ENCODE measurements at places on chromosomes 16 and 17. TPM values are rescaled to one million over a fixed set of nuclear protein-coding genes. Genes with fewer than 3 reads are reported as not detected.
A peak's percentile ranks its signal among the peaks of the same experiment; 100 is the strongest.

DNA sequence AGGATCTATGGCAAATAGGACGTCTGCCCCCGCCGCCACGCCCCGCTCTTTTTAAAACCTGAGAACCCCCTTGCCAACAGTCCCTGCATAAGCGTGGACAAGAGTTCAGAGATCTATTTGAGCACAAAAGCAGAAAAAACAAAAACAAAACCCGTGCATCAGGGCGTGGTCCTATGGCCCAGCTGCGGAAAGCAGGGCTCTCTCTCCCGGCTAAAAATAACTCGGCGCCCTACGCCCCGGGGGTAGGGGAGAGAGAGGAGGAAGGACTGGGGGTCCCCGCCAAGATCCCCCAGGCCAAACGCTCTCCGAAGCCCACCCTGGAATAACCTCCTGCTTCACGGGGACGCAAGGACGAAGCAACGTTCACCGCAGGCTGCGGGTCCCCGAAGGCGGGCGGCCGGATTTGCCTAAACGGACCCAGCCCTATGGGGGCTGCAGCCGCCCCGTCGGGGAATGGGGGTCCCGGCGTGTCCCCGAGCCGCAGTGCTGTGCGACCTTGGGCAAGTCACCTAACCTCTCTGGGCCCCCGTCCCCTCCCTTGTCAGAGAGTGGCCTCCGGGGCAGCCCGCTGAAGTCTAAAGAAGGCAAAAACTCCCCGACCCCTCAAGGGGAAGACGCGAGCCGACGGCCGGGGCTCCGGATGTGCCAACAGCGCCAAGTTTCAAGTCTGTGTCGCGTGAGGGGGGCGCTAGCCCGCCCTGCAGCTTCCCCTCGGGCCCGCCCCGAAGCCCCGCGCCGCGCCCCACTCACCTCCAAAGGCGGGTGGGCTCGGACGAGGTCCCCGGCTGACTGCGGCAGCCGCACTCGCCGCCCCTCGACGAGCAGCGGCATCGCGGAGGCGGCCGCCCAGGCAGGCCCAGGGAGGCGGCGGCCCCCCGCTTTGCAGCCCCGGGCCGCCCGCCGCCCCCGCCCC lies 477 bp downstream of the NTAN1 start:
- H3K4me3 ChIP-seq, result peak overlapping the region; percentile 92
- H3K27ac ChIP-seq, result peak overlapping the region; percentile 67
- no peaks in the 10 kb centered on the region for H3K27me3 ChIP-seq
- H3K36me3 ChIP-seq, result peaks cover 3% of the 10 kb centered on the region
- peaks cover 21% of the 10 kb centered on the region for H3K4me1 ChIP-seq

DNA sequence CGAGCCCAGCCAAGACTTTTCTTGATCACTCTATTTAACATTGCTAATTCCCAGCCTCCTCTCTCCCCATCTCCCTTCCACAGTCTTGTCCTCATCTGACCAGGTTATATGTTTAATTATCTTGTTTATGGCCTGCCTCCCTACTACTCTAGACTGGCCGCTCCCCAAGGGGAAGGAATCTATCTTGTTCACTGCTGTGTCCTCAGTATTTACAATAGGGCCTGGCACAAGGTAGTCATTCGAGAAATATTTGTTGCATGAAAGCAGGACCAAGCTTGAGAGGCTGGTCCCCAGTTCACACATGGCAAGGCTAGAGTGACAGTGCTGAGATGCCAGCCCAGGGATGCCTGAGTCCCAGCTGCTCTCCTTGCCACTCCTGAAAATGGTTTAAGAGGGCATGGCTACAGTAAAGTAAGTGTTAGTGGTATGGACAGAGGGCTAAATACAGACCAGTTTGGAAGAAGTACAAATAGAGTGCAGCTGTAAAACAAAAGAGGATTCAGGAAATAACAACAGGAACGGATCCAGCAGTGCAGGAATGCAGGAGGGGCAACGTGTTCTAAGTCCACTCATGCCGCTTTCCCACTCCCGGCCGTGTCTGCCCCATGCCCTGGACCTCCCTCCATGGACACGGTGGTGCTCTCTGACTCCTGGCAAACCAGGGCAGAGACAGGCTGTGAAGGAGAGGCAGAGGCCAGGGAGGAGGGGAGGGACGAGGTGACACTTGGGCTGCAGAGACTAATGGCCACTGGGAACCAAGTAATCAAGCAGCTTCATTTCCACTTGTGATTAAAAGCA lies 65.6 kb downstream of the TOM1L2 start:
- H3K27ac ChIP-seq, result peak overlapping the region; percentile 60
- peaks cover 25% of the 10 kb centered on the region for H3K36me3 ChIP-seq
- DNase-seq, result no peak

DNA sequence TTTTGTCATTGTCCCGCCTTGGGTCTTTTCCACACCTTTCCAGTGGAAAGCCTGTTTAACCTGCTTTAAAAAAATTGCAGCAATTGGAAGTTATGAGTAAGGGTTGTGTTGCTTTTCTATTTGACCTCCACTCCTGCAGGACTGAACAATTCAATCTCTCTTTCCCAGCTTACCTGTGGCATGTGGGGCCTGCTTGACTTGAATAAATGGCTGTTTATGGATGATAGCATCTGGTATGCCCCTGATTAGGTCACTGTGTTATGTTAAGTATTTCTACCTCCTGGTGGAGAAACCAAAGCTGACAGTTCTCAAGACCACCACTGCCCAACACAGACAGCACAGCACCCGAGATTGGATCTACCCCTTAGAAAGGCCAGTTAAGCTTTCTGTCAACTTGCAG lies 64.8 kb upstream of the NOG start:
- no peak for DNase-seq
- peaks cover 9% of the 10 kb centered on the region for H3K4me1 ChIP-seq
- peaks cover 7% of the 10 kb centered on the region for H3K27me3 ChIP-seq
- no peaks in the 10 kb centered on the region for H3K36me3 ChIP-seq
- peak overlapping the region; percentile 54 for H3K27ac ChIP-seq
- peak overlapping the region; percentile 12 for H3K4me3 ChIP-seq

- H3K27me3 ChIP-seq, result peaks cover 17% of the 10 kb centered on the region
- no peak for DNase-seq
- no peak overlapping the region for H3K27ac ChIP-seq
- H3K4me3 ChIP-seq, result no peak overlapping the region
- no peaks in the 10 kb centered on the region for H3K36me3 ChIP-seq
These were observed 5.6 kb downstream of the GP2 start for GRCh38 chr16:20321671-20322070.

GRCh38 chr17:82679586-82680465 lies 18.7 kb downstream of the RAB40B start:
- no peaks in the 10 kb centered on the region for H3K27me3 ChIP-seq
- H3K36me3 ChIP-seq, result peaks cover 4% of the 10 kb centered on the region
- no peak for DNase-seq
- H3K4me3 ChIP-seq, result no peak overlapping the region
- no peak overlapping the region for H3K27ac ChIP-seq

- H3K36me3 ChIP-seq, result peaks cover 3% of the 10 kb centered on the region
- H3K4me1 ChIP-seq, result peaks cover 4% of the 10 kb centered on the region
- no peak overlapping the region for H3K4me3 ChIP-seq
- H3K27ac ChIP-seq, result no peak overlapping the region
These were observed 28.1 kb downstream of the HSBP1 start for GRCh38 chr16:83835586-83836566.

GRCh38 chr17:51850201-51850600 lies 308.3 kb downstream of the CA10 start:
- H3K36me3 ChIP-seq, result no peaks in the 10 kb centered on the region
- no peak for DNase-seq
- H3K4me3 ChIP-seq, result no peak overlapping the region
- peaks cover 17% of the 10 kb centered on the region for H3K27me3 ChIP-seq

- peak overlapping the region; percentile 93 for H3K4me3 ChIP-seq
- DNase-seq, result no peak
- H3K4me1 ChIP-seq, result peaks cover 24% of the 10 kb centered on the region
- H3K27ac ChIP-seq, result peak overlapping the region; percentile 70
- no peaks in the 10 kb centered on the region for H3K27me3 ChIP-seq
- peaks cover 14% of the 10 kb centered on the region for H3K36me3 ChIP-seq
These were observed 721 bp downstream of the TBCD start for GRCh38 chr17:82752371-82753200.

The TNFRSF13B gene
- total RNA-seq, result not detected

DNA sequence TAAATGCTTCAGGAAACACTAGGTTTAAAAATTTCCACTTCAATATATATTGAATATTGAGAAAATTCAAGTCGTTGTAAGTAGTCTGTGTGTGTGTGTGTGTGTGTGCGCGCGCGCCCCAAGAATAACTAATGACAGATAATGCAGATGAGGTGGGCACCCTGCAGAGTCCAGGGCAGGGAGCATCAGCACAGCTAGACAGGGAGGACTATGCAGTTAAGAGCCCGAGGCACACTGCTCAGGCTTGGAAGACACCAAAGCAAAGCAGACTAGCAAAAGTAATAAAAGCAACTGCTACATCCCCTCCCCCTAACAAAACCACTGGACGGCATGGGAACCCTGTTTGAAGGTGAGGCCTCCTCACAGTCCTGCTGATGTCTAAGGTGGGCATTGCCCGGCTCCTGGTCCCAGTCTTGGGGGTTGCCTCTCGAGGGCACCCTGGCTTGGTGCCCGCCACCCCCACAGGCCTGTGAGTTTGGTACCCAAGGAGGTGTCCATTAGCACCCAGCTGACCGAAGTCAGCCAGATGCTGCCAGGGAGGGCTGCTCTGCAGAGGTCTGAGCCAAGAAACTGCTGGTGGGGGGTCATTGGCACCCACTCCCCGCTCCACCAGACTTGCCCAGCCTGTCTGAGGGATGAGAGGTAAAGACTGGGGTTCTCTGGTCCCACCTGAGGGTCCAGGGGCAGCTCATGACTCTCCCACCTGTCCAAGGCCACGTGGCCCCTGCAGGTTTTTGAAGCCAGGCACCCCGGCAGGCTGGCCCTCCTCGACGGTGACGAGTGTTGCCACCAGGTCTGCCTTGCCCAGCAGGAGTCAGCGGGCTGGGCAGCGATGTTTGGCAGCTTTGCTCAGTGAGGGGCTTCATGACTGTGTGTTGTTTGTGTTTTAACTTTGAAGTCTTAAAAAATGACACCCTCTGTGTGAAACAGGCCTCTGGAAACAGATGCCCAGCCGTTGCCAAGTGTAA lies 18.7 kb downstream of the LRRC75A start:
- no peaks in the 10 kb centered on the region for H3K36me3 ChIP-seq
- H3K27me3 ChIP-seq, result peaks cover 2% of the 10 kb centered on the region
- DNase-seq, result no peak
- H3K27ac ChIP-seq, result no peak overlapping the region
- H3K4me1 ChIP-seq, result peaks cover 24% of the 10 kb centered on the region
- no peak overlapping the region for H3K4me3 ChIP-seq

DNA sequence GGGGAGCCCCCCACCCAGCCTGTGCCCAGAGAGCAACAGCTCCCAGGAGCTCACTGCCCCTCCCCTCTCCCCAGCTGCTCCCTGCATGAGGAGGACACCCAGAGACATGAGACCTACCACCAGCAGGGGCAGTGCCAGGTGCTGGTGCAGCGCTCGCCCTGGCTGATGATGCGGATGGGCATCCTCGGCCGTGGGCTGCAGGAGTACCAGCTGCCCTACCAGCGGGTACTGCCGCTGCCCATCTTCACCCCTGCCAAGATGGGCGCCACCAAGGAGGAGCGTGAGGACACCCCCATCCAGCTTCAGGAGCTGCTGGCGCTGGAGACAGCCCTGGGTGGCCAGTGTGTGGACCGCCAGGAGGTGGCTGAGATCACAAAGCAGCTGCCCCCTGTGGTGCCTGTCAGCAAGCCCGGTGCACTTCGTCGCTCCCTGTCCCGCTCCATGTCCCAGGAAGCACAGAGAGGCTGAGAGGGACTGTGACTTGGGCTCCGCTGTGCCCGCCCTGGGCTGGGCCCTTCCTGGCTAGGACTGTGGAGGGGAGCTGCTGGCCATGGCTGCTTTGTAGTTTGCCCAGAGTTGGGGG lies 584 bp downstream of the TCAP start:
- no peak for DNase-seq
- no peak overlapping the region for H3K4me3 ChIP-seq
- H3K27ac ChIP-seq, result peak overlapping the region; percentile 36
- H3K27me3 ChIP-seq, result peaks cover 10% of the 10 kb centered on the region

- peaks cover 5% of the 10 kb centered on the region for H3K4me1 ChIP-seq
- H3K4me3 ChIP-seq, result no peak overlapping the region
- H3K27ac ChIP-seq, result no peak overlapping the region
- no peaks in the 10 kb centered on the region for H3K27me3 ChIP-seq
These were observed 29.5 kb downstream of the HYDIN start for GRCh38 chr16:71201054-71201453.

DNA sequence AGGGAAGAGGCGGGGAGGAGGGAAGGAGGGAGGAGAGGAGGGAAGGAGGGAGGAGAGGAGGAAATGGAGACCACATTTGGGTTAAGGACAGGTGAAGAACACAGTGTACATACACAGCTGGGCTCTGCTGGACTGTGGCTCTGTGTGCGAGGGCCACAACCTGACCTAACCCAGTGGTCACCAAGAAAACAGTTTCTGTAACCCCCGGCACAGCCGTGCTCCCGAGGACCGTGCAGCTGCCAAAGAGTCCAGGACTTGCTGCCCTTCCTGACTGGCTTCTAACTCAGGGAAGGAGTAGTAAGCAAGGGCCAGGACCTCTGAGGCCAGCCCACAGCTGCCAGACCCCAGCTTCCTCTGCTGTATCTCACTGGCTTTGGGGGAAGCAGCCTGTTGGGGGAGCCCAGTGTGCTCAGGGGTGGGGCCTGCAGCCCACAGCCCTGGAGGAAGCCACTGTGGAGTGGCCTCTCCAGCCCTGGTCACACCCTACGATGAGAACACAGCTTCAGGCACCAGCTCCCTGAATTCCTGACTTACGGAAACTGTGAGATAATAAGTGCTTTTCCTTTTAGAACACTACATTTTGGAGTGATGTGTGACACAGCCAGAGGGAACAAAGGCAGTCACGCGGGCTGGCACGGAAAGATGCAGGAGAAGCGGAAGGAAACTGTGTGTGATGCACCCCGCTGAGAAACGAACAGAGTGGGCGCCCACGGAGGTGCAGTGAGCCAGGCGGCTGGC lies 32.3 kb downstream of the SLC7A5 start:
- H3K27ac ChIP-seq, result no peak overlapping the region
- no peak for DNase-seq
- H3K4me1 ChIP-seq, result peaks cover 4% of the 10 kb centered on the region
- H3K27me3 ChIP-seq, result no peaks in the 10 kb centered on the region
- no peak overlapping the region for H3K4me3 ChIP-seq

The SHISA6 gene
- 2.4 TPM for total RNA-seq

GRCh38 chr17:81273698-81274470 lies 21.2 kb downstream of the SLC38A10 start:
- H3K4me1 ChIP-seq, result no peaks in the 10 kb centered on the region
- H3K27me3 ChIP-seq, result no peaks in the 10 kb centered on the region
- peaks cover 20% of the 10 kb centered on the region for H3K36me3 ChIP-seq
- DNase-seq, result no peak
- no peak overlapping the region for H3K27ac ChIP-seq

DNA sequence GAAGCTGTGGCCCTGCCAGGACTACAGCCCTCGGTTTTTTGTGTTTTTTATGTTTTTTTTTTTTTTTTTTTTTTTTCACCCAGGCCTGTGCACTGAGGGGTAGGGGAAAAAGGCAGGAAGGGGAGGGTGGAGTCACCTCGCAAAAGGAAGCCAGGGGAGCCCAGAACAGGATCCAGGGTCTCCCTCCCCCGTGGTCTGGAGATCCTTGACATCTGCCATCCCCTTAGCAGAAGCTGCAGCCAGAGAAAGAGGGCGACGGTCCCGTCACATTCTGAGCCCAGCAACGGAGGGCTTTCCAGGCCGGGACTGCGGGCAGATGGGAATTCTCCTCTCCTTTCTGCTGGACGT lies 29.1 kb upstream of the PHOSPHO1 start:
- peaks cover 6% of the 10 kb centered on the region for H3K4me1 ChIP-seq
- peak overlapping the region; percentile 59 for H3K27ac ChIP-seq
- DNase-seq, result no peak
- peaks cover 24% of the 10 kb centered on the region for H3K27me3 ChIP-seq
- H3K36me3 ChIP-seq, result no peaks in the 10 kb centered on the region

The PRAC2 gene
- total RNA-seq, result not detected

- H3K4me1 ChIP-seq, result peaks cover 4% of the 10 kb centered on the region
- no peak for DNase-seq
- no peaks in the 10 kb centered on the region for H3K36me3 ChIP-seq
These were observed 6.2 kb downstream of the ITGAE start for GRCh38 chr17:3794557-3795389.

The LRRC75A gene
- total RNA-seq, result 2.9 TPM

All from type B pancreatic cell (in vitro differentiated cells).